ENCODE measurements at places on chromosomes 5 and 9.
A peak's percentile ranks its signal among the peaks of the same experiment; 100 is the strongest.

DNA sequence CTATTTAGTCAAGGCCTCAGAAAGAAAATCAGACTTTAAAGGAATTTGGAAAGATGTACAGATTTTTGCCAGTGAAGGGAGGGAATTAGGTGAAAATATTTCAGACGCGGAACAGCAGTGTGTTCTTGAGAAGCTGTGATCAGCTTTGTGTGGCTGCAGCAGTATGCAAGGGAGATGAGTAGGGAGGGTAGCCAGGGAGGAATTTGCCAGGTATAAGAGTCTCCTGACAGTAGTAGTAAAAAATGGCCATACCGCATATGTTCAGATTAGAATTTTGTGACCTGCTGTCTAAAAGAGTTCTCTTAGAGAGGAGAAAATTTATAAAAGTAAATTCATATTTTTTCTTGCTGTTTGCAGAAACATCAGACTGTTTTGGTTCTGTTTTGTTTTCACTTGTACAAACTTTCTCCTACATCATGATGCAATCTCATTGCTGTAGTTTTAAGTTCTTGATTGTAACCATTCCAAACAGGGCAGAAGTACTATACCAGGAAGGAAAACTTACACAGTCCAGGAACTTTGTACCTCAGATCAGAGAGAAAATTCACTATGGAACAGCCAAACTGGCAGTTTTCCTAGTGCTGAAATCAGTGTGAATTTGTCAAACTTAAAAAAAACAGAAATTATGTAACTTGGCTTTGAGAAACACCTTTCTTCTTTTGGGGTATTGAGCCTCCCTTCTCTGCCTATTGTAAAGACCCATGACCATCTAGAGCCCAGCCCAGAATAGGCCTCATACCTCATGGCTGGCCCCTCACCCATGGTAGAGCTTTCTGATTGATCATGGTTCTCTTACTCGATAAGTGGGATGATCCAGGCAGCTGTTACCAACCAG is 78.4 kb upstream of the NR3C1 start:
- DNase-seq = no peak

- DNase-seq = no peak
Measured at GRCh38 chr9:84857211-84857610, 187.7 kb downstream of the NTRK2 start.

GRCh38 chr5:122219436-122220166 is 90.3 kb downstream of the ZNF474 start:
- no peak for DNase-seq

GRCh38 chr5:138610918-138611677 is 35.9 kb upstream of the HSPA9 start:
- peak; percentile 83 for DNase-seq

GRCh38 chr5:8729437-8729836 is 816.4 kb downstream of the SEMA5A start:
- DNase-seq = no peak

DNA sequence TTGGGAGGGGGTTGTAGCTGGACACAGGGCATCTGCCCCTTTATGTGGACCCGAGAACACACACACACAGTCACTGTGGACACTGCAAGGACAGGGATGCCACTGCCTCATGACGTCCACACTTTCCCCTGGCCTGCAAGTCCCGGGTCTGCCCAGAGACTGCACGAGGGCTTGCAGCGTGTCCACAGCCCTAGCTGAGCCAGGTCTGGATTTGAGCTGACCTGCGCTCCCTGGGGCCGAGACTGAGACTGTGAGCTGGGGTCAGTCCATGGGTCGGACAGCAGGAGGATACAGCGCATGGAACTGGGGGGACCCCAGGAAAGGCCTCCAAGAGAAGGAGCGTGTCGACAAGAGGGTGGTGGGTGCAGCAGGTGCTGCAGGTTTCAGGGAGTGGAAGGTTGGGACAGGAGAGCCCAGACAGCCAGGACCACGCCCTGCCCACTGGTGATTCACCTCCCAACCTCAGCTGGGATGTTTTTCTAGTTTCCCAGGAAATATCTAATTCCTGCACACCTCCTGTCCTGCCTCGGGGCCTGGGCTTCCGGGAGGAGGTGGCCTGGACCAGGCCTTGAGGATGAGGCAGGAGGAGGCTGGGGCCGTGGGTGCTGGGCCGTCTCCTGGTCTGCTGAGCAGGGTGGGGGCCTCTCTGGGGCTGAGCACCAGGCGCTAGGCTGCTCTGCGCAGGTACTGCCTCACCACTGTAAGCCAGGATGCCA is 806 bp upstream of the RNF224 start:
- peak; percentile 82 for DNase-seq

DNA sequence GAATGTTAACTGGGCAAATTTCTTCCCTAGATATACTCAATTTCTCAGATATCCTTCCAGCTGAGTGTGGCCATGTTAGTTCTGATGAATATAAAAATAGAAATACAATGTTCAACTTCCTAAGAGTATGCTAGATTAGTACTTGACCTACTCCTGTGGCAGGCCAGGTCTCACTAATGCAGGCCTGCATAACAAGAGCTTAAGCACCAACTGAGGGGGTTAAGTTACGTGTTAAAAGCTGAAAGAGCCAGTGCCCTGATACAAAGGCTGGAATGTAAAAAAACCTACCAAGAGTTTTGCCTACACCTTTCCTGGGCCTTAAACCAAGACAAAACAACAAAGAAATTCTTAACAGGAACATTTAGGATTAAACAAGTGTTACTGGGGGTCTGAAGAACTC is 102.8 kb downstream of the MRPS30 start:
- DNase-seq = no peak

DNA sequence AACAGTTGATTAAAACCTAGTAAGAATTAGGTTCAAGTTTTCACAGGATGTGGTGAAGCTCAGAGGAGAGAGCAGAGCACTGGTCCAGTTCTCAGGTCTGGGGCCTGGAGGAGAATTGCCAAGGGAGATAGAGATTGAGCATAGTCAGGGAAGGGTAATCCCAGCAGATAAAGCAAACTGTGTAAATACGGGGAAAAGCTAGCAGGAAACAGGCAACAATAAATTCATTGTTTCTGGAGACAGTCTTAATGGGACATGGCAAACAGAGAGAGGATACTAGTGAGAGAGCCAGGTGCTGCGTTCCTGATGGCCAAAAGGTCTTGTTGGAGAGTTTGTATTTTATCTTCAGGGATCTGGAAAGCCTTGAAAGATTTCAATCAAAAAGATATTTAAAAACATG is 333.0 kb downstream of the PDE4D start:
- no peak for DNase-seq

DNA sequence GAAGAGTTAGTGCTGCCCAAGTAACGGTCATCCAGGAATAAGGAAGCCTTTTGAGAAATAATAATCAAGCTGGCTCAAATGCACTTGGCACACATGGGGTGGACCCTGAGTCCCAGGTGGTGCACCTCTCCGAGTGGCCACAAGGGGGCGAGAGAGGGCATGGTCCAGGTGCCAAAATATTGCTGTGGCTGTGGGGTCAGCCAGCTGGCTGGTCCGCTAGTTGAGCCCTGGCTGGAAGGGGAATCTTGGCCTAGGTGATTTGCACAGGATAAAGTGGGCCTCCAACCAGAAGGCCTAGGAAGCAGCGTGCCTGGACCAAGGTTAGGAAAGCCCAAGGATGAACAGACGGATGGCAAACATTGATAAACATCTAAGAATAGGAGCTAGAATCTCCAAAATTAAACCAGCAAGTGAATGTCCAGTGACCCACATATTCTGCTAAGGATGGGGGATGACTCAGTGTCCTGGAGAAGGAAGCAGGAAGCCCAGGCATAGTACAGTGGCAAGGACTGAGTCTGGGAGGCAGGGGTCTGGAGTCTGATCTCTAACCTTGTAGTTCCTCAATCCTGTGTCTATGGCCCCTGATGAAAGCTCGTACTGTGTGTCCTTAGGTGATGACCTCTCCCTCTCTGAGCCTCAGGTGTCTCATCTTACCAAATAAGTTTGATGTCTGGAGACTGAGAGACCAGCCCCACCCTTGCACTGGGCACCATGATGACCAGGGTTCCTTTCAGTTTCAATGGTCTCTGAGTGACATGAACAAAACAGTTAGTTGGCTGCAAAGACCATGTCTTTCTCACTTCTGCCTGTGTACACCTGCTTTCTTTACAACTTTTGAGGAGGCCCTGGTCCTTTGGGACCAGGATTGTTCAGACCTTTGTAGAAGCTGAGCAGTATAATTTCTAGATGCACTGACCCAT is 19.2 kb upstream of the SHB start:
- peak; percentile 87 for DNase-seq

- peak; percentile 62 for DNase-seq
Measured at GRCh38 chr5:151156507-151157420, 815 bp downstream of the ANXA6 start.

GRCh38 chr9:130531670-130532069 is 47.7 kb upstream of the FUBP3 start:
- DNase-seq = peak; percentile 83

- DNase-seq = no peak
Measured at GRCh38 chr5:134249469-134250379, 23.9 kb upstream of the PPP2CA start.

DNA sequence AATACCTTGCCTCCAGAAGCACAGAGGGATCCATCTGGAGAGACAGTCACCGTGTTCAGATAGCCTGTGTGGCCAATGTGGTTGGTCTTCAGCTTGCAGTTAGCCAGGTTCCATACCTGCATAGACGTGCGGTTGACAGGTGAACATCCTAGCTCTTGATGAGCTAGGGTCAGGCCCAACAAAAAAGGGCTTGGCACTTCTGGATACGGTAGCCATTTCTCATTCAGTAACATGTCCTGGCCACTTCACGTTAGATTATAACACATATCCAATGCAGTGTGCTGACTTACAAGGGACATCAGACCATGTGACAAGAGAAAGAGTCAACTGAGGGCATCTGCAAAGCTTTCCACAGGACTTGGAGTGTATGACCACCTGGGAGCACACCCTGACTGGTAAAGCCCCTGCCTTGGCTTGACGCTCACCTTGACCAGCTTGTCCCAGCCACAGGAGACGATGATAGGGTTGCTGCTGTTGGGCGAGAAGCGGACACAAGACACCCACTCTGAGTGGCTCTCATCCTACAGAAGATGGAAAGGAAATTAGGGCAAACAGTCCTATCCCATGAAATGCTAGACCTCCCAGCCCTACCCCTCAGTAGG is 4.5 kb downstream of the RACK1 start:
- DNase-seq = no peak

GRCh38 chr9:128494108-128494745 is 10.3 kb upstream of the GLE1 start:
- DNase-seq = no peak

DNA sequence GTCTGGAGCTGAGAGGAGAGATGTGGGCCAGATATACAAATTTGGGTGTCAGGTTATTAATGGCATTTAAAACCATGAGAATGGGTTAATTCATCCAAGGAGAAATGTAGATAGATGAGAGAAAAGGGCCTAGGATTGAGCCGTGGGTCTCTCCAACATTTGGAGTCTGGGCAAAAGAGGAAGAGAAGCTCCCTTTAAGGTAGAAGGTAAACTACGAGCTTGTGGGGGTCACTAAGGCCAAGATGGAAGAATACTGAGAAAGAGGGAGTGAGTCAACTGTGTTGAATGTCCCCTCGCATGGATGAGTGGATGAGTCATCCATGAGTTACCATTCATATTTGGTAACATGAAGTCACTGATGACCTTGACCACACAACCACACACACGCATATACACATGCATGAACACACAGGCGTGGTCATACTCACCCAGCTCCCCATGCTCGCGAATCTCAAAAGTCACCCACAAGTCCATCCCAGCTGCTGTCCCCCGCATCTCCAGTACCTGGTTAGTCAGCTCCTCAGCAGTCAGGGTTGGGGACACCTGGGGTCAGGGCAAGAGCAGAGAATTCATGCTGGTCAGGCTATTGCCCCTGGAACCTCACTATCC is 6.8 kb upstream of the FCHSD1 start:
- DNase-seq = no peak

DNA sequence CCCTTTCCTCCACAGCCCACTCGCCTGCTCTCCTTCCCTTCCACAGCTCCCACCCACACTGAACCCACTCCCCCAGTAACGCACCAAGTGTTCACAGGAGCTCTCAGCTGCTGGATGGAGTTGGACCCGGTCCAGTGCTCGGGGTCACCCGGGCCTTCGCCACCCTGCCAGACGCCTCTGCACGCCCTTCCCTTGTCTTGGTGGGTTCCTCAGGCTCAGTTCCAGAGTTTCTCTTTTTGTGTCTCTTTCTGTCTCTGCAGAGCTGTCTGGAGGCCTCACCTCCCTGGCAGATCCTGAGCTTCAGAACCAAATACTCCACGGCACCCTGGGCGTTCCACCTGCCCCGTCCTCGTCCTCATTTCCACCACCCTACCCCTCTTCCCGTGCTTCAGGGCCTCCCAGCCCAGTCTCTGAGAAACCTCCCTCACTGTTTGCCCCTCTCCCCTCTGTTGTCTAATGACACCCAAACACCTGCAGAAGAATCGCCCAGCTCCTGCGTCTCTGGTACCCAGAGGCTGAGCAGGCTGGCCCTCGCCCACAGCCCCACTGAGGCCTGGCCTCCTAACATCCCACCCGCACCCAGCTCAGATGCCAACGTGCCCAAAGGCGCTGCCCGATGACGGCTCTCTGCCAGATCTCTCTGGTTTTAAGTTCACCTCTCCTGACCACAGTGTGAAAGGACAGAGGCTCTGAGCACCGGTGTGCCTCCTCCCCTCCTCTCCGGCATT is 74.3 kb downstream of the COL23A1 start:
- DNase-seq = no peak

DNA sequence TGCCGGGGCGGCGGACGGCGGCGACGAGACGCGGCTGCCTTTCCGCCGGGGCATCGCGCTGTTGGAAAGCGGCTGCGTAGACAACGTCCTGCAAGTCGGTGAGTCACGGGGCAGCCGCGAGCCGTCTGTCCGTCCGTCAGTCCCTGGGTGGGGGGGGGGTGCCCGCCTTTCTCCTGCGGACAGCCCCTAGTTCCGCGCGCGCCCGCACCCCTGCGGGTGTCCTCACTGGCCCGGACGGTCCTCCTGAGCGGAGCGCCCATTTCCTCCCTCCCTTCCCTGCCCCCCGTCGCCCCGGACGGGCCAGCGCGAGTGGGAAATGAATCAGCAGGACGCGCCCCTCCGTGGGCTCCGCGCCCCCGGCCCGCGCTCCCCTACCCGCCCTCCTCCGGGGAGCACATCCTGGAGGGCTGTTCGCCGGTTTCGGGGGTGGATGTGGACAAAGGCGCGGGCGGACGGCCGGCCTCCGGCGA is 828 bp downstream of the ZSWIM6 start:
- peak; percentile 73 for DNase-seq

- no peak for DNase-seq
Measured at GRCh38 chr5:180336234-180337020, 16.7 kb downstream of the GFPT2 start.

Measured in islet precursor cell (in vitro differentiated cells).